H1 (cell line): ENCODE measurements at places on chromosomes 1 and 21.

DNA sequence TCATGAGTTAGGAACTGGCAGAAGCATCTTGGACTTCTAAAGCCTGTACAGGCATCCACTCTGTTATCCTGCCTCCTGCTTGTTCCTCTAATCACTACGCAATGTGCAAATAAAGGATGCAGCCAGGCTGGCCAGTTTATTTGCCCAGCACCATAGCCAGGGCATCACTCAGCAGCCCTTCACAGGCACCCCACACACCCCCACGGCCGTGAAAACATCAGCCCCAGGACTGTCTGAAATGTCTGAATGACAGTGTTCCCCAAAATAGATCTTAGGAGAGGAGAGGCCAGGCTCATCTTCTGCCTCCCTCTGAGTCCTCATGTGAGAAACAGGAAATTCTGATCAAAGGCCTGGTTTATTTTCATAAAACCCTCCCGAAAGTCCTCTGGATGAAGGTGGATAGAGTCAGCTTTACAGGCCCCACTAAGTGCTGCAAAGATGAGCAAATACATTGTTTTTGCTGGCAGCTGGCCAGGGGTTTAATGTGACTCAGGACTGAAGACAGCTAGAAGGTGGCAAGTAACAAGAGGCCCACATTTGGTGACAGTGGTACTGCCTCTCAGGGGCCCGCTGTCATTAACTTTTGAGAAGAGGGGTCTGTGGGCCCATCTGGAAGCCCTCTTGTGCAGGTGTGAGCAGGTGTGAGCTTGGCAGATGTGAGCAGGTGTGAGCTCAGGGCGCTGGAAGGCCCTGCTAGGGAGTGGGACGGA, 32.9 kb downstream of the GRHL3 start:
- no peak for DNase-seq

DNA sequence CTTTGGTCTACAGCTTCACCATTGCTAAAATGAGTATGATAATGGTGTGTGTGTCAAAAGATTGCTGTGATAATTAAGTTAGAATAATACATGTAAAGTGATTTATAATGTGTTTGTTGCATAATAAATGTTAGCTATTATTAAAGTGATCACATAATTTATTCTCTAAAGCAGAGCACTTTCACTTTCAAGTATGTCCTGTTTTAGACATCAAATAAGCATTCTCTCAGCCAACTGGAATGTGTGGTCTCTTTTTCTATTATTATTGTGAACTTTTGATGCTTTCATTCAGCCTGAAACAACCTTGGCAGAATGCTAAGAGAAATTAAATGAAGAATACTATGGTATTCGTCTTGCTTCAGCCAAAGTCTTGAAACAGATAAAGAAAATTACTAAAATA, 102.8 kb upstream of the COL11A1 start:
- DNase-seq: no peak

- DNase-seq: no peak
Measured at GRCh38 chr1:36448530-36449056, 1.7 kb downstream of the OSCP1 start.

DNA sequence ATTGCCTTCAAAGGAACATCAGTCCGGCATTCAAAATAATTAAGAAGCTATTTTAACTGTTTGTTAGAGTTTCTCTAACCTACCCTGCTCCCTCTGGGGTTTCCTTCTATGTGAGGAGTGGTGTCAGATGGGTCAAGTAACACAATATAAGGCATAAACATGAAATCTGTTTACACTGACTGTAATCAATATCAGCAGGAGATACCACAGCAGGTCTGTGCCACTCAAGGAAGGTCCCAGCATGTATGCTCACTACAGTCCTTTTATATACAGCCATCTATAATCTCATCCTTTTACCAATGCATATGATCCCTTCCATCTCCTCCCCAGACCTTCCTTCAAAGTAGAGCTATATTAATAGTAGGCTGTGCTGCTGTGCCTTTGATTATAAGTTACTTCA, 25.4 kb downstream of the EEIG2 start:
- DNase-seq: no peak

DNA sequence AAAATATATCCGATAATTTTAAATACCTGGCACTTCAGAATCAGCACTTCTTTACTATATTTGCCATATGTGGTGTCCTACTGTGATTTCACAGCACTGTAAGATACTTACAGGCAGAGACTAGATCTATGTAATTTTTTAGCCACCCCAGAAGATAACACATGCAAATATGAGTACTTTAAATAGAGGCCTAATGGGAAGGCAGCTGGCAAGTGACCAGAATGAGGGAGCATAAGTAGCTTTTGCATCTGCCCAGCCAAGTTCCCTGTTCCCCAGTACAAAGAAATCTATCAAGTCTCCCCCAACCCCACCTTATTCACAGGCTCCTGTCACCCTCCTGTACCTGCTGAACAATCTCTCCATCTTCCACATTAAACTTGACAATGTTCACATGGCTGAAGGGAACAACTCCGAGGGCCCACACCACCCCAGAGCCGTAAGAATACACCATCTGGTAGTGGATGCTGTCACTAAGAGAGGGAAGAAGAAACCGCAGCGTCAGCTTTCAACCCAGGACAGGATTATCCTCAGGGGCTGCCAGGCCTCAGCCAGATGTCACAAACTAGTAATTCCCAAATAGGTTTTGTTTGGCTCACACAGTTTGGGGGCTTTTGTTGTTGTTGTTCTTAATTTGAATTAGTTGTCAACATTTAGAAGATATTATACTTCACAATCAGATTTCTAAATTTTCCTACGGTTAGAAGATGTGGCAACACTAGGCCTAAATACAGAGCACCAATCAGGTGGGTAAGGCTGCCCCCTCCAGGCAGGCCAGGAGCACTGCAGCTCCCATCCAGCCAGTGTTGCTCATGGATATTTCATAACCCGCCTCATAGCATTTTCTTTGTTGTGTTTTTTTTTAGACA, 10.4 kb downstream of the EMC1 start:
- DNase-seq: no peak
